Suppressor macrophage treated with lipopolysaccharide for 1 hour (primary cell): ENCODE measurements at places on chromosomes 11 and 22.

GRCh38 chr11:63813035-63813562 lies at the start of gene SPINDOC:
SPINDOC (plus strand) TSS chr11:63813456; CDS start chr11:63813687, 231 bp downstream.
- peak; percentile 88 for DNase-seq

DNA sequence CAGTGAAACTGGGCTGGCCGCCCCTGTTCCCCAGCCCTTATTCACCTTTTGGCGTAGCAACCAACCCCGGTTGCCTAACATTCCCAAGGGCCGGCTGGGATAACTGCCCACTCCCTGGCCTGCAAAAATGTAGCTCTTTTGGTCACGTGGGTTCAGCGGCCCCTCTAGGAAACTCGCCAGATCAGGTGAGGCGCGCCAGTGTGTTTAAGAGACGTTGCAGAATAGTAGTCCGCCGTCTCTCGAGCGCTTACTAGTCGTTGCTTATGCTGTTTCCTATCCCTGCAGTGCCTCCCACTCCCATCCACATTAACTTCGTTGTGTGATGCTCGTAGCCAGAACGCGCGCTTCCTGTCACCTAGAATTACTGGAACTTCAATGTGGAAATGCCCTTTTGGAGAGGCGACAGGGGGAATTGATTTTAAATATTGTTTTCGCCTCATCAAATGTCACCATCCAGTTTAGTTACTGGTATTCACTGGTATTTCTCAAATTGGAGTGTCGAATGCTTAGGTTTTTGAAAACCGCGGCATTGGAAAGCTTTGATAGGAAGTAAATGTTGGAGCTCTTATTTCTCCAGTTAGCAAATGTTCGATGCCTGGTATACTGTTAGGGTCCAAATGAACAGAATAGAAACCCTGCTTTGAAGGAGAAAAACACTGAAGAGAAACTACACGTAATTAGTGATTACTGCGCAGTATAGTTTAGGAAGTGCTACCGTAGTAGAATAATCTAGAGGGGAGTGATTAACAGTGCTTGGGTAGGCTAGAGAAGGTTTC lies 823 bp downstream of the CEP57 start:
- peak; percentile 51 for DNase-seq

DNA sequence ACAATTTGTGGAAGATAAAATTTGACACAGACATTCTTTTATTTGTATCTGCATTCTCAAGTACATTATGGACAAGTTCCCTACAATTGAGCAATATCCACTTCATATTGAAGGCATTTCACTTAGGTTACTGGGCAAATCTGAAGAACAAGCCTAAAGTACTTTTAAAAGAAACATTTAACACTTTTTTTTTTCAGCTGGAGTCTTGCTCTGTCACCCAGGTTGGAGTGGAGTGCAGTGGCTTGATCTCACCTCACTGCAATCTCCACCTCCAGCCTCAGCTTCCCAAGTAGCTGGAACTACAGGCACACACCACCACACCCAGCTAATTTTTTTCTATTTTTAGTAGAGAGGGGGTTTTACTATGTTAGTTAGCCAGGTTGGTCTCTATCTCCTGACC lies 70.2 kb downstream of the OR4C45 start:
- DNase-seq: no peak

DNA sequence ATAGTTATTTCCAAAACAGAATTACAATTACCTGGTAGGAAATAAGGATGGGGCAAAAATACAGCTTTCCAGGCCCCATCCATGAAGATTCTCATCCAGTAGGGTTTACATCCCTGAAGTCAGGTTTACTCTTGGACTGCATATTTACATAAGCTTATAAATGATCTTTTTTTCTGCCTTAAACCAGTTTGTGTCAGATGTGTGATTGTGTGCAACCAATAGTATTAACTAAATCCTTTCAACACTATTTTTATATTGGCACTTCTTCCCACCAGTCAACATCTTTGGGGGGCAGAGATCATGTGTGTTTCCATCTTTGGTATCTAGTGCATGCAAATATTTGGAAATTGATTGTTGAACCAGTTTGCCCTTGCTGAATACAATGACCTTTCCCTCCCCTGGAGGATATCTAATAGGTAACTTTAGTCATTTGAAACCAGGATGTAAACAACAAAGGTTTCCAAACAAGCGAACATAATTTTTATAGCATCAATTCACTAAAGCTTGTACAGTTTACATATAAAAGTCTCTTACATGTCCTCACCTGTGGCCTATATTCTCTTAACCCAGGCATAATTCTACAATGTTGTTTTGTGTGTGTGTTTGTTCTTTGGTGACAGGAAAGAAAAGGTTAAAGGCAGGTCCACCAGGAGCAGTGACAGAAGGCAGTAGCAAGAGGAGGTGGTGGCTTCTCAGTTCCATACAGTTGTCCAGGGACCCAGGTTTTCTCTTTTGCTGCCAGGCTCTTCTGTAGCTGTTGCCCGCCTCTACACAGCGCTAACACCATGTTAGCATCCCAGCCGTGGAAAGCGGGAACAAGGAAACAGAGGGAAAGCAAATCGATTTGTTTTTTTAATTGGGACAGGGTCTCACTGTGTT lies 1.7 kb upstream of the ME3 start:
- DNase-seq: no peak

- DNase-seq: no peak
Measured at GRCh38 chr11:17927041-17927440, 85.8 kb downstream of the SERGEF start.

DNA sequence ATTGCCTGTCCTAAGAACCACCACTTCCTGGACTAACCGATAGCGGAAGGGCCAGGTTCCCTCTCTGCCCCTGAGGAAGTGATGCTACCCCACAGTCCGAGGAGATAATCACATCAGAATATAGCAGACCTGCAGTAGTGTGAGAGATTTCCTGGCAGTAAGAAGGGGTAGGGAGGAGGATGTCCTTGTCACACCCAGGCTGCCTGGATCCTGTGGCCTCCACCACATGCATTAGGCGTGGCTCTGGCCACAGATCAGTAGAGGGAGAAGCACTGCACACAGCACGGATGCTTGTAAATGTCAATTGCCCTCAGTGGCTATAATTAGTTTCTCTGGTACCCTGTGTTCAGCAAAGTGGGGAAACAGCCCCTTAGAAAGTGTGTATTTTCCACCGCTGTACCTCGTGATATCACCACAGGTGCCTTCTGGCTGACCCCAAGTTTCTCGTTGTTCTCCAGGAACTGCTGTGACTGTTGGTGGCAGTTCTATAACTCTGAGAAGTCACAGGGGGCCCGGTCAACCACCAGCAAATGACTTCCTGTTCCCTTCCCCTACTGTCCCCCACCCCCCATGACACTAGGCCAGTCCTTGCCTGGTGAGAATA lies 61.8 kb downstream of the UBASH3B start:
- peak; percentile 53 for DNase-seq

GRCh38 chr22:46673662-46674236 lies 53.6 kb downstream of the GRAMD4 start:
- DNase-seq: peak; percentile 33

GRCh38 chr11:72240461-72241290 lies 3.3 kb downstream of the PHOX2A start:
- DNase-seq: no peak

- DNase-seq: peak; percentile 46
Measured at GRCh38 chr11:88538098-88538497, 200.6 kb upstream of the CTSC start.

GRCh38 chr11:76406359-76406758 lies 25.2 kb downstream of the GVQW3 start:
- DNase-seq: no peak

DNA sequence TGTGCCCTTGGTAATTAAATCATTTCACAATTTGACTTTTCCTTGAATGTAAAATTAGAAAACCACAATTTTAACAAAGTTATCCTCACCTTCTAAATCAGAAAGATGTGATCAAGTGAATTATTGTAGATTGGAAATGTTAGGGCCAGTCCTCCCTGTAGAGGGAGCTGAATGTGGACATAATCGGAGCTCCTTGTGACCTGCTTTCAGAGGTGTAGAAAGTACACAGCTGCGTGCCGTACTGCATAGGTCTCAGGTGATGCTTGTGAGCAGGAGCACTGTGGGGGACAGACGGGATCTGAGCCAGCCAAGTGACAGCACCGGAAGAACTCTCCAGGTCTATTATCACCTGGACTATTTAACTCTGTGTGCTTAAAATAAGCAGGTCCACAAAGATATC lies 338.0 kb downstream of the AASDHPPT start:
- DNase-seq: no peak

DNA sequence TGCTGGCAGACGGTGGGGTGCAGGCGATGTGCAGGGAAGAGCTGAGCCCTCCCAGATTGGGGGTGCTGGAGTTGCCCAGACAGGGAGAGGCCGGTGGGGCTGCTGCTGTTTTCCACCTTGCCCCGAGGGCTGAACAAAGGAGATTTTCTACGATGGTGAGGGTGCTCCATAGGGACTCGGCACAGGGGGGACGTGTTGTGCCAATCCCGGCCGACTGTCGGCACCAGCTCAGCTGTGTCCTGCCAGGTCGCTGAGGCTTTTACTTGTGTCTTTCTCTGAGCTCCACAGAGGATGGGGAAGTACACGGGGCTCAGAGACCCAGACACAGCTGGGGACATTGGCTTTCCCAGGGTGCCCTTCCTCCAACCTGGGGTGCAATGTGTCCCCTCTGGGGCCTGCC lies 816.8 kb downstream of the BRD1 start:
- no peak for DNase-seq

- no peak for DNase-seq
Measured at GRCh38 chr11:113668255-113668654, 37.9 kb downstream of the TMPRSS5 start.

GRCh38 chr22:44702479-44703198 lies 635 bp downstream of the PRR5 start:
- DNase-seq: peak; percentile 38

DNA sequence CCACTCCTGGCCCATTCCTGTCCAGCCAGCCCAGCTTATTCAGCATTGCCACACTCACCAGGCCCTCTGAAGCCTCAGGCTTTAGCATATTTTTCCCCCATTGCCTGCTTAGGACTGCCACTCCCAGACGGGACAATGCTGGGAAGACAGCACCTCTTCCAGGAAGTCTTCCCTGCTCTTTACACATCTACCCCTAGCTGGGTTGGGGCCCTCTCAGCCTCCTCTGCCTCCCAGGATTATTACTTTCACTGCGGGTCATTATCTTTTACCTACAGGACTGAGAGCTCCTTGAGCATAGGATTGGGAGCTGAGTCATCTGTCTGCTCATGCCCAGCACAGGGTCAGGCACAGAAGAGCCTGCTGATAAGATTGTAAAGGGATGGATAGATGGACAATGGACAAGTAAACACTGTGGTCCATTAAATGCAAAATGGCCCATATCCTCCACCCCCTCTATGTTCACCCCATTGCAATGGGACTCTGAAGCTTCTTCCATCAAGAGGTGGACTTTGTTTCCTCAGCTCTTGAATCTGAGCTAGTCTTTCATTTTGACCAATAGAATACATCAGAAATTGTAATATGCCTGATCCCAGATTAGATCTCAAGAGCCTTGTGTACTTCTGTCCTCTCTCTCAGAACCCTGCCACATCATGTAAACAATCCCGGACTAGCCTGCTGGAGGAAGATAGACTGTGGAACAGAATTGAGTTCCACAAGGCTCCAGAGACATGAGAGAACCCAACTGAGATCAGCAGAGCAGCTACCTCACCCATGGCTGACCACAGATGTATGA lies 32.0 kb upstream of the LRRC32 start:
- DNase-seq: no peak

DNA sequence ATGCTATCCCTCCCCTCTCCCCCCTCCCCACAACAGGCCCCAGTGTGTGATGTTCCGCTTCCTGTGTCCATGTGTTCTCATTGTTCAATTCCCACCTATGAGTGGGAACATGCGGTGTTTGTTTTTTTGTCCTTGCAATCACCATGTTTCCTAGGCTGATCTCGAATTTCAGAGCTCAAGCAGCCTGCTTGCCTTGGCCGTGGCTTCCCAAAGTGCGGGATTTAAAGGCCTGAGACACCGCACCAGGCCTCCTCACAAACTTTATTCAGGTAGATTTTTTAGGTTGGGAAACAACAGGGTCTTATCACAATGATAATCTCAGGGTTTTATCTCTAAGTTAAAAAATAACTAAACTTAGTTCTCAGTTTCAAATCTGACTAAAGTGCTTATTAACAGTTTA lies 125.4 kb downstream of the LUZP2 start:
- no peak for DNase-seq

DNA sequence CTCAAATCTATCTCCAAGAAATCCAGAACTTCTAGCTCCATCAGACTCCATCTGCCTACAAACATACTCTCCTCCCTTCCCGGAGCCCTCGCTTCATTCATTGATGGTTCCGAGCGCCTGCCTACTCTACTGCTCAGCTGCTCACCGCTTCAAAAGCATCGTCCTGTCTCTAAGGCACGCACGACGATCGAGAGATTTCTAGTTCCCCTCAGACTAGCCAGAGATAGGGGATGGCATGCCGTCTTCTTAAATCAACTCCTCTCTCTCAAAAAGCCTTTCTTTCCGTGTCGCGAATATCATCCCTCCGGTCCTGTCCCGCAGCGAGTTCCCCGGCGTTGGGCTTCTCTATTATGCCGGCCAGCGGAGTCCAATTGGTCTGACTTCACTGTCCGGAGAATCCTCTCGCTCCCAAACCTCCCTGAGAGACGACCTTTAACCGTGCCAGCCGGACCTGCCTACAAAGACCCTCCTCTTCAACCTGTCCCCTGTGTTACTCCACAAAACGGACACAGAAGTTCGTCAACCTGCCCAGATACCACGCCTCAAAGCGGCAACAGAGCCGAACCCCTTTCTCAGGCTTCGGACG lies 592 bp downstream of the EEF1G start:
- peak; percentile 40 for DNase-seq

DNA sequence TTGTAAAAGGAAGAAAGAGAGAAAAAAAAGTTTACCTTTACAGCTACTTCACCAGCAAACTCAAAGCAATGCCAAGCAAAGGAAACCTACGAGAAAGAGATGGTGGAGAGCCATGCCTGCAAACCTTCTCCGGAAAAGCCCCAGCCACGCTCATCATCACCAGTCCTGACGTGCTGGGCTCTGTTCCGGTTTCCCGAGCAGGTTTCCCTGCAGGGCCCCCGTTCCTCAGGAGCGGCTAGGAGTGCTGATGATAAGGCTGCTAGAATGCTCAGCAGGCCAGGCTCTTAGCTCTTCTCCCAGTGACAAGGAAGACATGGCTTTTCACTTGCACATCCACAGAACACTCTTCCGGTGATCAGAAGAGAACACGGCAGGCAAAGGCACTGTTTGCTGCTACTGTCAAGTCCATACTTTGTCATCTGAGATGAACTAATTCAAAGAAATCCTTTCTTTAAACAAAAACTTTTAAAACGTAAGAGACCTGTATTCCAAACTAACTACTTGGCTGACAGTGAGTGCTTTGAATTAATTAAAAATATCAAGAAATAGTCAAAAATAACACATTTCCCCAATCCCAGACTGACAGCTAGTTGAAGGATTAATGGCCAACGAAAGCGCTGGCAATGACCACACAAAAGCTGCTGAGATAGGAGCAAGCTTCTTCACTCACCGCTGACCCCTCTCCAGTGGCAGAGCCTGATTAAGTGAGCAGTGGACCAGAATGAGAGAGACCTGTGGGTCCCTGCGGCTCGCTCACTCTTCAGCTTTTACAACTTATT lies 35.8 kb downstream of the DUSP8 start:
- DNase-seq: no peak

DNA sequence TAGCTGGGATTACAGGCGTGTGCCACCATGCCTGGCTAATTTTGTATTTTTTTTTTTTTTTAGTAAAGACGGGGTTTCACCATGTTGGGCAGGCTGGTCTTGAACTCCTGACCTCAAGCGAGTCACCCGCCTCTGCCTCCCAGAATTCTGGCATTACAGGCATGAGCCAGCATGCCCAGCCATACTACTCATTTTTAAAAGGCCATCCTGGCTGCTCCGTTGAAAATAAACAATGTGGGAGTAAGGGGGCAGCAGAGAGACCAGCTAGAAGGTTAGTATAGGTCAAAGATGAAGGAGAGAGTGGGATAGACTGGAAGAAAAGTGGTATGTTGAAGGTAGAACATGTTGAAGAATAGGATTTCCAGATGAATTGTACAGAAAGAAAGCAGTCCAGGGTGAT lies 17.6 kb upstream of the LIN7C start:
- peak; percentile 38 for DNase-seq
